ENCODE measurements at places on chromosomes 2 and 18. TPM values are rescaled to one million over a fixed set of nuclear protein-coding genes. Genes with fewer than 3 reads are reported as not detected.

DNA sequence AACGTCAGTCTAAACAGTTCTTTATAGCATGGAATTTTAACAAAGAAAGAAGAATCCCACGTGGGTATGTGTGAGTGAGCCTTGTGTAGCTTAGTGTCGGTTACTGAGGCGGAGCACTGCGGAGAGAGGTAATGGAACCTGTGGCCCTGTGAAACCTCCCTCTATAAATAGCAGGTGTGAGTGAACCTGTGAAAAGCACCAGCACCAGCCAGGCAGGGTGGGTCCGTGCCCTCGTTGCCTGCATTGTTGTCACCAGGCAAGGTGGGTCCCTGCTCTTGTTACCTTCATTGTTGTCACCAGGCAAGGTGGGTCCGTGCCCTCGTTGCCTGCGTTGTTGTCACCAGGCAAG, 4.7 kb downstream of the CTDP1 start:
- H3K27ac ChIP-seq = no peak overlapping the region
- no peaks in the 10 kb centered on the region for H3K27me3 ChIP-seq
- H3K4me3 ChIP-seq = no peak overlapping the region
- peaks cover 17% of the 10 kb centered on the region for H3K36me3 ChIP-seq
- no peaks in the 10 kb centered on the region for H3K4me1 ChIP-seq

DNA sequence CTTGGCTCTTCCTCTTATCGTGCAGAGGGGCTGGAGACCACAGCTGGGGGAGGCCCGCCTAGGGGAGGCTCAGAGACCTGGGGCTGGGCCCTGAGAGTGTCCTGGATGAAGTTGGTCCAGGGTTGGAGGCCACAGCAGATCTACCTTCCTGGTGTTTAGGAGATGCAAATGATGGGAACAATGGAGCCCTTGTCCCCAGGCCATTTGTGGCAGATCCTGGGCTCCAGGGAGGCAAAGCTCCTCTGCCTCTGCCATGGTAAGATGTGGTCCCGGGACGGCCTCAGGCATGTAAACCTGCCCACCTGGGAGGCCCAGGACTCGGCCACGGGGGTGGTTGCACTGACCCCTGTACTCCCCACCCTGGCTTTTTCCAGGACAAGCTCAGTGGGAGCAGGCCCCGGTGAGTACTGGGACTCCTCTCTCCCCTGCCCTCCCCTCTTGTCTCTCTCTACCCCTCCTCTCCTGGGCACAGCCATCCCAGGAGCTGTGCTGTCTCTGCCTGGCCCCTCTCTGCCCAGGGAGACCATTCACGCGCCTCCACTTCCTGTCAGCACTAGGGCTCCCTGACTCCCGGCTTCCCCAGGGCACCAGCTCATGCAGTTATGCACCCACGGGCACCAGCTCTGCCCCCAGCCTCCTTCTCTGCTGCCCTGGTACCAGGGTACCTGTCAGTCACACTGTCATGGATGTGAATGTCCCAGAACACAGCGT, 10.9 kb downstream of the SH2D6 start:
- no peak overlapping the region for H3K27ac ChIP-seq
- H3K27me3 ChIP-seq = no peaks in the 10 kb centered on the region
- peaks cover 18% of the 10 kb centered on the region for H3K4me1 ChIP-seq
- no peak for DNase-seq
- no peak overlapping the region for H3K4me3 ChIP-seq

- no peaks in the 10 kb centered on the region for H3K4me1 ChIP-seq
- no peaks in the 10 kb centered on the region for H3K36me3 ChIP-seq
- H3K27me3 ChIP-seq = peaks cover 32% of the 10 kb centered on the region
- DNase-seq = no peak
Measured at GRCh38 chr2:232448304-232448690, 7.7 kb upstream of the ALPI start.

DNA sequence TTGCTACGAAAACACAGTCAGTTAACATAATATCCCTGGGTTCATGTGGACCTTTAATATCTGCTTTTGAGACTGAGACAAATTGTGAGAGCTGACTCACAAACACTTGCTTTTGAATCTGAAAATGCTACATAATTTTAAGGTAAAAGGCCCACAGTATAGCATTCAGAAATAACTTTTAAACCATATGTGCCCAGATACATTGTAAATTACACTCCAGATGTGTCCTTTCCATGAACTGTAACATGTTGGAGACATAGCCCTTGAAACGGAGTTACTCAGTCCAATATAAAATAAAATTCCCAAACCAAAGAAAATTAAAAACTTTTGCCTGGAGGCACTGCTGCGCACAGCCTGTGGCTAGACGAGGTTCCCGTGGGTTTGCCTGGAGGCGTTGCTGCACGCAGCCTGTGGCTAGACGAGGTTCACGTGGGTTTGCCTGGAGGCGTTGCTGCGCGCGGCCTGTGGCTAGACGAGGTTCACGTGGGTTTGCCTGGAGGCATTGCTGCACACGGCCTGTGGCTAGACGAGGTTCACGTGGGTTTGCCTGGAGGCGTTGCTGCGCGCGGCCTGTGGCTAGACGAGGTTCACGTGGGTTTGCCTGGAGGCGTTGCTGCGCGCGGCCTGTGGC, 131.9 kb upstream of the ALKAL2 start:
- H3K36me3 ChIP-seq = no peaks in the 10 kb centered on the region
- H3K4me3 ChIP-seq = no peak overlapping the region
- DNase-seq = no peak
- H3K27ac ChIP-seq = no peak overlapping the region
- H3K4me1 ChIP-seq = no peaks in the 10 kb centered on the region

DNA sequence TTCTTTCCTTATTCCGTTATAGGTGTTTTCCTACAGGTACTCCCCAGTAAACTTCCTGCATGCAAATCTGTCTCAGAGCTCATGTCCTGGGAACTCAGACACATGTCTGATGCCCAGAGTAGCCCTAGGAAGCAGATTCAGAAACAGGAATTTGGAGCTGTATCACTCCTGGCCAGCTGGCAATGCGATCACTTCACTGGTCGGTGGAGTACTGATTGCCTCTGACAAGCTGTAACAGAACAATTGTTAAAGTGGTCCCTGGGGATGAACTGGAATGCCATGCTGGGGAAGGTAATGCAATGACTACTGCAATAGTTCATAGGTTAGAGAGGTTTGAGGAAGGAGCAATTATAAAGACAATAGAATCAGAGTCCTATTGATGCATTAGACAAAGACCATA, 131.6 kb upstream of the DOCK10 start:
- no peak for DNase-seq
- no peaks in the 10 kb centered on the region for H3K36me3 ChIP-seq
- H3K4me1 ChIP-seq = no peaks in the 10 kb centered on the region
- H3K4me3 ChIP-seq = no peak overlapping the region
- peaks cover 6% of the 10 kb centered on the region for H3K27me3 ChIP-seq

DNA sequence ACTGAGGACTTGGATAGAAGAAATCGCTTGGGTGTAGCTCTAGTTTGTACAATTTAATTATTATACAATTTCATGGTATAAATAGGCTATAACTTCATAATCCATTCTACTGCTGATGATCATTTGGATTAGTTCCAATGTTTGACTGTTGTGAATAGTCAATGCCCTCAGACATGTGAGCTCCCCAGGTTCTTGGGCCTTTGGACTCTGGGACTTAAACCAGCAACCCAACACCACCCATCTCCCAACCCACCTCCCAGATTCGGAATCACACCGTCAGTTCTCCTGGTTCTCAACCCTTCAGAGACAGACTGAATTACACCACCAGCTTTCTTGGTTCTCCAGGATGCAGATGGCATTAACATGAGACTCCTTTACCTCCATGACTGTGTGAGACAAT, 84.6 kb upstream of the DNMT3A start:
- DNase-seq = no peak
- no peaks in the 10 kb centered on the region for H3K36me3 ChIP-seq
- H3K27me3 ChIP-seq = no peaks in the 10 kb centered on the region
- no peak overlapping the region for H3K4me3 ChIP-seq
- H3K4me1 ChIP-seq = no peaks in the 10 kb centered on the region
- H3K27ac ChIP-seq = no peak overlapping the region

GRCh38 chr2:14433946-14434495, 198.5 kb upstream of the LRATD1 start:
- no peaks in the 10 kb centered on the region for H3K36me3 ChIP-seq
- DNase-seq = no peak
- no peak overlapping the region for H3K4me3 ChIP-seq
- no peaks in the 10 kb centered on the region for H3K27me3 ChIP-seq
- H3K27ac ChIP-seq = no peak overlapping the region
- no peaks in the 10 kb centered on the region for H3K4me1 ChIP-seq

The SLC4A3 gene
- total RNA-seq = 20.2 TPM

The TRABD2A gene
- total RNA-seq = 0.68 TPM

The GPR148 gene
- not detected for total RNA-seq

All from Calu3 (cell line).